ENCODE measurements at places on chromosomes 5 and 9.

GRCh38 chr5:148969291-148969690 is 93.6 kb downstream of the SH3TC2 start:
- DNase-seq, result no peak

GRCh38 chr9:97969014-97969413 is 14.1 kb upstream of the ANP32B start:
- no peak for DNase-seq

GRCh38 chr5:74028406-74028805 is 402.4 kb downstream of the ARHGEF28 start:
- DNase-seq, result no peak

DNA sequence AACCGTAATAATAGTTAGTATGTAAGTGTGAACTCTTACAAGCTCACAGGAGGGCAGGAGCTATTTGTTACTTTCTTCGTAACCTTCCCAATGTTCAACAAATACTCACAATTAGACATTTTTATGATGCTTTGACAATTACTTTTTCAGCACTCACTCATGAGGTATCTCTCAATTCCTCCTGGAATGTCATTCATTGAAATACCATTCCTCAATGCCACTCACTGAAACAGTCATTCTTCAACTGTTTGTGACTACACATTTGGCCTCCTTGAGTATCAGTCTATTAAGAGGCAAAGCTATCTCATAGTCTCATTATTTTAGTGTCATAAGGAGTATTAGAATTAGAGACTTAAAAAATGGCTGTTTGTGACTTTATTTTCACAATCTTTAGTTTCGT is 734.1 kb upstream of the DMAC1 start:
- DNase-seq, result no peak

DNA sequence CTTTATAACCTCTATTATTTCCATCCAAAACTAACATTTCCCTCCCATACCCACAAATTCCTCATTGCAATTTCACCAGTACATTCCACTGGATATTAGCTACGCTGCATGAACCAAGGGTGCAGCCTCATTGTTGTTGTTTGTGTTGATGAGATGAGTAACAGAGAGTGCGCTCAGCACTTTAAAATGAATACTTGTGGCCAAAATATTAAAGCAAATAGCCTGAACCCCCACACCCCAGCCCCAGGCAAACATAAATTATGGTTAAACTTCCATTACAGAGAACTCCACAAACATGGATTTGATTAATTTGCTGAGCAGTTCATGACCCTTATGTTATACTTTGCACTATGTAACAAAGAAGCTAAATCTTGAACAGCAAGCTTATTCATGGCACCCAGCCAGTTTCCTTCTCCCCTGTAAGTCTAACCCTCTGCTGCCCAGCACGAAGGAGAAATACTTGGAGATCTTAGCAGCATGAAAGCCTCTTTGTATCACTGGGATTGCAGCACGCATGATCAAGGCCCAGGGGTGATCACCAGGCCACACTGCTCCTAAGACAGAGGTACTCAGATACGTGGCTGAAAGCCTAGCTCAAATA is 205.0 kb downstream of the DOCK8 start:
- DNase-seq, result no peak

- DNase-seq, result no peak
These were observed 64.2 kb upstream of the HTR1A start for GRCh38 chr5:64026493-64026892.
